ENCODE measurements at places on chromosomes 16 and 17.

DNA sequence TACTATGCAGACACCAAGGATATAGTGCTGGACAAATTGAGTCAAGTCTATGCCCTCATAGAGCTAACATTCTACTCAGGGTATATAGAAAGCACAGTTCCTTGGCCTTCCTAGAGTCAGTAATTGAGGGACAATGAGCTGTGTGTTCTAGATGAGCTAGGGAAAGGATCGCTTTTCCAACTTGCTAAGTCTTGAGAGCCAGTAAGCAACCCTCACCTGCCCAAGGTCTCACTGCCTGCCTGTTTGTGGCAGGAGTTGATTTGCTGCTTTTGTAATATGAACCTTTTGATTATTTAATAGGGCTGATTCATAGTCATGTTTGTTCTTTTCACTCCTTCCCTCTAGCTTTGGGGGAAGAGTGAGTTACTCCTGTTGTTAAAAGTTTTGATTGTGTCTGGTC lies 6.5 kb downstream of the DDX42 start:
- DNase-seq, result peak; percentile 25

GRCh38 chr17:74742153-74742515 lies 5.1 kb downstream of the RAB37 start:
- peak; percentile 21 for DNase-seq

DNA sequence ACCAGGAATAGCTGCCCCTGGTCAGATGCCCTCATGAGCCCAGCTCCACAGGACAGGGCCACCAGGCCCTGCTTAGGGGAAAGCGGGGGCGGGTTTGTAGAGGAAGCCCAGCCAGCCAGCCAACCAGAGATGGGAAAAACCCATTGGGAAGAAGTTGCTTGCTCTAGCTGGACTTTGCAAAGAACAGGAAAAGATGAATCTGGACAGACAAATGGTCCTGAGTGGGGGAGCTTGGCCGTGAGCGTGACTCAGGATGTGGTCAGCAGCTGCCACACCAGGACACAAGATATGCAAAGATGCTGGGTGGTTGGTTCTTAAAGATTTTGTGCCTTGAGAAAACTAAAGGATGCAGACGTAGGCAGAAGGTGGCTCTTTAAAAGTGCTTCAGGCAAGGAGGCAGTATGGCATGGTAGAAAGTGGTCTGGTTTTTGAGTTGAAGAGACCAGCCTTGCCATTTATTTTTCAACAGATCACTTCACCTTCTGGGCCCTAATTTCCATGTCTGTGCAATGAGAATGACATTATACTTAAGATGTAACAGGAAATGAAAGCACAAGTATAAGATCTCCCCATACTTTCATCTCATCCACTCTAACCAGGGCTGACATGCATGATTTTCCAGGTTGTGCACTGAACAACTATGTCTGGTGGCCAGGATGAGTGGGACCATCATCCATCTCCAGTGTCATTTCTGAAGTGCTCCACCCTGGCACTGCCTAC lies 27.8 kb upstream of the HEATR6 start:
- DNase-seq, result peak; percentile 57

GRCh38 chr16:14232106-14232864 lies 161.2 kb downstream of the MRTFB start:
- no peak for DNase-seq

- no peak for DNase-seq
These were observed 33.9 kb downstream of the TNFRSF13B start for GRCh38 chr17:16938031-16938430.

- no peak for DNase-seq
These were observed 692 bp upstream of the KCNJ16 start for GRCh38 chr17:70074236-70074830.

- peak; percentile 5 for DNase-seq
These were observed 710.1 kb downstream of the KCNJ2 start for GRCh38 chr17:70879401-70879800.

DNA sequence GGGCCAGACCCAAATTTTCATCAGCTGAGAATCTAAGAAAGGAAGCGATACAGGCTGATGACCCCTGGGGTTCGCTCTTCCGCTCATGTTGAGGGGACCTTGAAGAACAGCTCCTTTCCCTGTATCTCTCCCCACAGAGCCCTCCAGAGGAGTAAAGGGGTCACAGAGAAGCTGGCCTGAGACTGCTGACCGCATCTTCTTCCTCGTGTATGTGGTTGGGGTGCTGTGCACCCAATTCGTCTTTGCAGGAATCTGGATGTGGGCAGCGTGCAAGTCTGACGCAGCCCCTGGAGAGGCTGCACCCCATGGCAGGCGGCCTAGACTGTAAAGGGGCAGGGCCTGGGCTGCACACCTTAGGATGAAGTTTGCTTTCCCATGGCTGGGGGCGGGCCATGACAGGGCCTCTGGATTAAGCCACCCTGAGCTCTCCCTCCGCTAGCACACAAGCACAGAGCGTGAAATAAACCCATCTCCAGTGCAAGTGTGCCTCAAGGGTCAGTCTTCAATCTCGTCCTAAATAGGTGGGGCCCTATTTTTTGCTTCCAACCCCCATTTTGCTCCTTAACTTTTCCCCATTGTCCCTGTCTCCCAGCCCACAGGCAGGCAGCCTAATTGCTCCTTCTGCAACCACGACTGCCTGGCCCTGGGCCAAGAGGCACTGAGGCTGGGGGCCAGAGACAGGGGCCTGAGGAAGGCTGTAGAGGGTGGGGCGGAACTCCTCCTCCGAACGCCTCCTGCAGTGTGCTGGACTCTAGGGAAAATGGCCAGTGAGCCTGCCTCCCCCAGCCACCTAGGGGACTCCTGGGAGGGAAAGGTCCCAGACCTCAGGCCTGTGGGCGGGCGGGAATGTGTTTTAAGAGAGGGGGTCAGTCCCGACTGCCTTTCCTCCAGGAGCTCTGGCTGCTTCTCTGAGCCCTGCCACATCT lies 3.6 kb downstream of the ZACN start:
- DNase-seq, result no peak

Measured in AG08396 (cell line).